ENCODE measurements at places on chromosomes 4 and X.
A peak's percentile ranks its signal among the peaks of the same experiment; 100 is the strongest.

DNA sequence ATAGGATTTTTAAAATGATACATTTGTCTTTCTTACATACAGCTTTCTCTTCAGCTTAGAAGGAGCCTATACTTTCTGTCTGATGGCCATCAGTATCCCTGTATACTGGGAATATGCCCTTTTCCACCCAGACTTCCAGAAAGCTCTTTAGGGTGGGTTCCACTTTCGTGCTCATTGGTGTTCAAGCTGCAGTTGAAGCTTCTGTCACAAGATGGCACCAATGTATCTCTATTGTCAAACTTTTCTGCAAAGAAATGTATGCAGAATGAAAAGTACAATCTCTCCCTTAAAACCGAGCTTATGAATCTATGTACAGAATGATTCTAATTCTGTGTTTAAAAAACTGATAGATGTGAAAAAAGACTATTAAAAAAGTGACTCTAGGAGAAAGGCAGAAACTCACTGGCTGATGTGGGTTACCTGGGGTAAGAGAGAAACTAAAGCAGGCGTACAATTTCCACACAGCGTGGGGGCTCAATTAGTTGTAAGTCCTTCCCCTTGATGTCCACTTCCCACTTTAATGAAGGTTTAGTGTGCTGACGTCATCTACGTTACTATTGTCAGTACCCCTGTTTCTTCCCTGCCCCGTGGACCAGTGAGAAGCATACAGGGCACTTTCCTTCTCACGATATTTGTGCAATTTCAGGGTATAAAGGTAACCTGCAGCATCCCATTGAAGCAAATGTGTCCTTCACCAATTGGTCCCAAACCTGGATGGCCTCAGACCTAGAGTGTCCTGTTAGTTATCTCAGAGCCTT, 57.3 kb upstream of the TCEAL2 start:
- DNase-seq: peak; percentile 1

- no peak for DNase-seq
These were observed 158.3 kb upstream of the SCML1 start for GRCh38 chrX:17579026-17579425.

DNA sequence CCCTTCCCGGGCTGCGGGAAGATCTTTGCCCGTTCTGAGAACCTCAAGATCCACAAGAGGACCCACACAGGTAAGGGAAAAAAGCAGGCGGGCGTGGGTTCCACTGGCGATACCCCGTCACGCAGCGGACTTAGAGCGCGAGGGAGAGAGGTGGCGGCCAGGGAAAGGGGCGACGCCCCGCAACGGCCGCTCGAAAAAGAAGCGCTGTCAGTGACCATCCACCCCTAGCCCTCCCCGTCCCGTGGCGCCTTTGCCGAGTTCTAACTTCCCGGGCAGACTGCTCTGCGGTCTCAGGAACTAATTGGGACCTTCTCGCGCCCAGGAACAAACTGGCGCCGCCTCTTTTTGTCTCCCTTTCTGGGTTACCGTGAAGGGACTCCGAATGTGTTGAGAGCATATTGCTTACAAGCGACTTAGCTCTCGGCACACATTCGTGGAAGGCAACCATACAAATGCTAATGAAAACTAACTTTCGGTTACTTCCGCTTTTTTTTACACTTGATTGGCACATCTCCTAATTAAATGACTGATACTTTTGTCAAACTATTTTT, 1.8 kb downstream of the ZIC3 start:
- DNase-seq: no peak

DNA sequence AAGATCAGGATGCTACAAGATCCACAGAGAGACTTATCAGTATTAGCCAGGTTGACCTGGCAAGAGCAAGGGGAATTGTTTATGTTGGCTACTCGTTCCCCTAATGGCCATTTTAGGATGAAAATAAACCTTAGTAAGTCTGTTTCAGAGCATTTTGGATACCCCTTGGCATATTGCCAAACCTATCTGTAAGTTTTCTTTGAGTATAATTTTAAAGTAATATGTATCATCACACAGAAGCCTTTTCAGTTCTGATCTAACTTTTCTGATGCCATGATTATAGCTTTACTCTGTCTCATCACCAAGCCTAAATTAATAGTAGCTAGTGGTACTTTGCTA, 99.7 kb downstream of the TSPAN7 start:
- DNase-seq: no peak

DNA sequence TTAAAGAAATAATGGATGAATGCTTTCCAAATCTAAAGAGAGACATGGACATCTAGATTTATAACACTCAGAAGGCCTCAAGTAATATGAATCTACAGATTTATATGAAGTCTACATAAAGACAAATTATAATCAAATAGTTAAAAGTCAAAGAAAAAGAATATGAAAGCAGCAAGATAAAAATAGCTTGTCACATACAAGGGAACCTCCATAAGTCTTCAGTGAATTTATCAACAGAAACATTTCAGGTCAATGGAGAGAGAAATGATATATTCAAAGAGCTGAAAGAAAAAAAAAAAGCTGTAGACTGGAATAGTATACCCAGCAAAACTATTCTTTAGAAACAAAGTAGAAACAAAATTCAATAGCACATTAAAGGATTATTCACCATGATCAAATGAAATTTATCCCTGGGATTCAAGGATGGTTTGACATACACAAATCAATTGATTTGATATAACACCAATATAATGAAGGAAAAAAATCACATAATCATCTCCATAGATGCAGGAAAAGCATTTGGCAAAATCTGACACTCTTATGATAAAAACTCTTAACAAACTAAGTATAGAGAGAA, 346.6 kb upstream of the PABPC4L start:
- no peak for DNase-seq

DNA sequence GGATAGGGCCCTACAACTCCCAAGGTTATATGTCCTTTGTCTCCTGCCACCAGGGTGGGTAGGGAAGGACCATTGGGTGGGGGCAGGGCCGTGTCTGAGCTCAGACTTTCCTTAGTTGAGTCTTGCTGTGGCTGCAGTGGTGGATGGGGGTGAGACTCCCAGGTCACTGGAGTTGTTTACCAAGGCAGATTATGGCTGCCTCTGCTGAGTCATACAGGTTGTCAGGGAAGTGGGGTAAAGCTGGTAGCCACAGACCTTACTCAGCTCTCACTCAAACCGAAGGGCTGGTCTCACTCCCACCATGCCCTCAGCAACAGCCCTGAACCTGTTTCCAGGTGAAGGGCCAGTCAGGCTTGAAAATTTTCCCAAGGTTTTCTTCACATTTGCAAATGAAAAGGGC, 58.8 kb upstream of the FAAH2 start:
- DNase-seq: no peak

DNA sequence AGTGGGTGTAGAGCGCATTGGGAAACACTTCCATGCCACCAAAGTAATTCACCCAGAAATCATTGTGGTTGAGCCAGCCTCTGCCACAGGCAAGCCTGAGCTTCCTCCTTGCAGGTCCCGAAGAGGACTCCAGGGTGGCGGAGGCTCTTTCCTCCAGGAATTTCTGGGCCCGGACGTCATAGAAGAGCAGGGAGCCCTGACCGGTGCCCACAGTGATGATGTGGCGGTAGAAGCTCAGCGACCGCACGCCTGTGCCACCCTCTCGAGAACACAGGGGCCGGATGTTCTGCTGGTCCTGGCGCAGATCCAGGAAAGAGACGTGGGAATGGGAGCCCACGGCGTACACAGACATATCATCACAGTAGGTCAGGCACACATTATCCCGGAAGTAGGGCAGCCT, 1.3 kb downstream of the DCAF12L1 start:
- DNase-seq: no peak

DNA sequence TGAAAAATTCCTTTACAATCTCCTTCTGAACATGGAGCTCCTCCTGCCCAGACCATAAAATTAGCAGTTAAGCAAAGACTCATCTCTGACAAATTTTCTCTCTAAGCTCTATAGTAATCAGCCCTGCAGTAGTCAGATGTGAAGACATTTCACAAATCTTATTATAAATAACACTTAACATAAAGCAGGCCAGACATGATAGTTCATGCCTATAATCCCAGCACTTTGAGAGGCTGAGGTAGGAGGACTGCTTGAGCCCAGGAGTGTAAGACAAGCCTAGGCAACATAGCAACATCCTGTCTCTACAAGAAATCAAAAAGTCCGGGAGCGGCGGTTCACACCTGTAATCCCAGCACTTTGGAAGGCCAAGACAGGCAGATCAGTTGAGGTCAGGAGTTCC, 29.9 kb downstream of the TRMT2B start:
- DNase-seq: no peak

DNA sequence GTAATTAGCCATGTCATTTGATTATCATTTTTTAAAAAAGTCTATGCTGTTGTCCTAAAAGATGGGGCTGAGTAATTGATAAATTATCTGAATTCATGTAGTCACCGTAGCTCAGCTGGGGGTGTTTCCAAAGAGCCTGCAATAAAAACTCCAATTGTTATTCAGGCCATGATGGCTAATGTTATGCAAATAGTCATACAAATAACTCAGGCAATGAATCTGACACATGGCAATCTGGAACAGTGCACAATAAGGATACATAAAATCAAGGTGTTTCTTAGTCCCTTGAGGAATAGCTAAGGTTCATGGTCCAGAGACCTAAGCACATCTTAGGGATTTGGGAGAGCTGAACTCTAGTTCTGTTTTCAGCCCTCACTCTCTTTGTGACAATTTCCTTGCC, 15.2 kb downstream of the MMRN1 start:
- DNase-seq: no peak

DNA sequence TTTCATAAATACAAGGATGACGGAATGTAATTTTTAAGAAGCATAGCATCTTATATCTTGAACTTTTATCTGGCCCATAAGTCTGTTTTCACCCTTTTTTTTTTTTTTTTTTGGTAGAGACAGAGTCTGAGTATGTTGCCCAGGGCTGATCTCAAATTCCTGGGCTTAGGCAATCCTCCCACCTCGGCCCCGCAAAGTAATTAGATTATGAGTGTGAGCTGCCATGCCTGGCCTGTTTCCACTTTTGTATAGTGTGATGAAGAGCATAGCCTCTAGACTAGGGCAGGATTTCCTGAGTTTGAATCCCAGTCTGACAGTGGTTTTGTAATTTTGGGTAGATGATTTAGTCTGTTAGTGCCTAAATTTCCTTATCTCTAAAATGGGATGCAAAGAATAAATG, 11.0 kb downstream of the STIM2 start:
- no peak for DNase-seq

GRCh38 chrX:47380268-47380667, 9.9 kb downstream of the ZNF157 start:
- peak; percentile 26 for DNase-seq

- DNase-seq: no peak
These were observed 456.7 kb downstream of the GLUD2 start for GRCh38 chrX:121504153-121504552.

- DNase-seq: no peak
These were observed 16.0 kb downstream of the KLKB1 start for GRCh38 chr4:186243331-186243730.

GRCh38 chr4:173998471-173999144, 284.9 kb downstream of the FBXO8 start:
- no peak for DNase-seq

DNA sequence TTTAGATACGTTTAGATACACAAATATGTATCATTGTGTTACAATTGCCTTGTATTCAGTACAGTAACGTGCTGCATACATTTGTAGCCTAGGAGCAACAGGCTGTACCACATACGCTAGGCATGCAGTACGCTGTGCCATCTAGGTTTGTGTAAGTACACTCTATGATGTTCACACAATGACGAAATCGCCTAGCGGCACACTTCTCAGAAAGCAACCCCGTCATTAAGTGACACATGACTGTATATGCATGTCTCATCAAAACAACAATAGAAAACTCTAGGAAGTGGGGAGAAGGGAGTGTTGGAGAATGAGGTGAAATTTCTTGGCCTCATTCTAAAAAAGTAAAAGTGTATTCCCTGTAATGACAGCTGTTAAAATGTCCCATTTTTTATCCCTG, 32.7 kb downstream of the CCDC149 start:
- no peak for DNase-seq

DNA sequence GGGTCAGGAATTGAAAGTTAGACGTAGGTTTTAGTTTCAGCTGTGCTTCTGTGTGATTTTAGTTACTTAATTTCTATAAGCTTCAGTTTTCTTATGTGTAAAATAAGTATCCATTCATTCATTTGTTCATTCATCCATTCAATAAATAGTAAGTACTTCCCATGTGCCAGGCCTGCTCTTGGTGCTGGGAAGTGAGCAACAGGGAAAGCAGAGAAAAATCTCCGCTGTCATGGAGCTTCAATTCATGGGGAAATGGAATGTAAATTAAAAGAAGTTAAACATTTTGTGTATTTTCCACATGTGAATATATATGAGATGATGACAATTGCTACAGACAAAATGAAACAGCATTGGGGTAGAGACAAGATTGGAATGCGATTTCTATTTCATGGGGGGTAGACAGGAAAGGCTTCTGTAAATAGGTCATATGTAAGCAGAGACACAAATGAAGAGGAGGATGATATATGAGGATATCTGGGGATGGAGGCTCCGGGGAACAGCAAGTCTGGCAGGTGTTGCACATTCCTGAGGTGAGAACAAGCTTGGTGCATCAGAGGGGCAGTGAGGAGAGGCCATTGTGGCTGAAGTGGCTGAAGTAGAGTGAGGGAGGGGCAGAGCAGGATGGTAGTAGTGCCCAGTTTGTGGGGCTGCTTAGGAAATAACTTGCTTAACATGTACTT, 66.2 kb downstream of the FHIP1A start:
- no peak for DNase-seq

DNA sequence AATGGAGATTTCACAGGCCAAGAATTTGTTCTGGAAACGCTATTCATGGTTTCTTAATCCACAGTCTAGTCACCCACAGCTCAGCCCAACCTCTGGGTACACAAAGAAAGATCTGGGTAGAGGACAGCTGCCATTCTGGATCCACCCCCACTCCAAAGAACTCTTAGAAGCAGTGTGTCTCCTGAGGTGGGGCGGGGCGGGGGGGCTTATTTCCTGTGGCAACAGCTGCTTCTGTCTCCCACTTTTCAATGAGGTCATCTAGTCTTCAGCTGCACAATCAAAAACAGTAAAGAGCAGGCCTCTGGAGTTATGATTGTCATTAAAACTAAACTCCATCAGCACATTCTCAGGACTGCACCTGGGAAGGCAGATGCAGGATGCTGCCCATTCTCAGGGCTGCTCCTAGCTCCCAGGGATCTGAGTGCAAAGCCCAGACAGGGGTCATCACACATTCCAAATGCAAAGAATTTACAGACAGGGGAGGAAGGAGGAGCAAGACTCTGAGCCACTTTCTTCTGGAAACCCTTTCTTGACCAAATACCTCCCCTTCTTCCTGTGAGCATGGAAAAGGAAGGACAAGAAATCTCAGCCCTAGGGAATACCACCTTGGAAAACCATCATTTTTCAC, 207.3 kb downstream of the HS6ST2 start:
- DNase-seq: no peak

- no peak for DNase-seq
These were observed 164.6 kb downstream of the PRKX start for GRCh38 chrX:3548765-3549391.

DNA sequence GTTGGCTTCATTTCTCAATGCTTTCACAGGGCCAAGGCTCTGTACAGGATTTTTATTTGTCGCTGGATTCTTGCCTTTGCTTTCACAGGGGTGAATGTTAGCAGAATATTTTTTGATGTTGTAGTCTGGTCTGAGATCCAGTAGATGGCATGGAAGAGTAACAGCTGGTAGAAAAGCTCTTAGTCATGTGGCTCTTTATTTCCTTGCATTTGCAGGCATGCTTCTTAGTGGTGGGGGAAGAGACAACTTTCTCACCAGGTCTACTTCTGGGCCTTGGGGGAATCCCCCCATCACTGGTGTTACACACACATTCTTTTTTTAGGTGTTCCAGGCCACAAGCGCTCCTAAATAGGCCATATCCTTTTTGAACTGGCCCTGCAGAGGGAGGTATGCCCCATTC, 58.2 kb upstream of the DKK2 start:
- no peak for DNase-seq
